Memory B cell (primary cell): ENCODE measurements at places on chromosomes 12 and 14.

DNA sequence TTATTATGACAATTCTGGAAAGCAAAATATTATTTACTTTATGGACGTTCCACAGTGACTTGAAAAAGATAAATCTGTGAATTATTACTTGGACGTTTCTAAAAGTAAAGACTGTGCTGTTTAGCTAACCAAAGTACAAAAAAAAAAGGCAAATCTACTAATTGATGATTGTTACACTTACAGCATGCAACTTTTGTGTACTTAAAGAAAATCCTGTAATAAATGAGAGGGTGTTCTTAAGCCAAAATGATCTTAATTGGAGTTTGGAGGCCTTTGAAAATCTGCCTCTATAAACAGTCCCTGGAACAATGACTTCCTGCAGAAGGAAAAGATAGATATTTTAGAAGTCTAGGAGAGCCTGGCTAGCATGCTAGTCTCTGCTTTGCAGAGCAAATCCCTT is 434.0 kb upstream of the SYT1 start:
- H3K4me1 ChIP-seq = no peaks in the 10 kb centered on the region
- H3K36me3 ChIP-seq = no peaks in the 10 kb centered on the region
- H3K4me3 ChIP-seq = no peak overlapping the region
- no peak for DNase-seq
- no peak overlapping the region for H3K27ac ChIP-seq

GRCh38 chr12:130838284-130838950 is 633 bp downstream of the STX2 start:
- no peak overlapping the region for H3K27ac ChIP-seq
- H3K4me3 ChIP-seq = peak overlapping the region; percentile 55
- H3K36me3 ChIP-seq = no peaks in the 10 kb centered on the region
- H3K4me1 ChIP-seq = peaks cover 8% of the 10 kb centered on the region
- no peak for DNase-seq
- no peaks in the 10 kb centered on the region for H3K27me3 ChIP-seq

DNA sequence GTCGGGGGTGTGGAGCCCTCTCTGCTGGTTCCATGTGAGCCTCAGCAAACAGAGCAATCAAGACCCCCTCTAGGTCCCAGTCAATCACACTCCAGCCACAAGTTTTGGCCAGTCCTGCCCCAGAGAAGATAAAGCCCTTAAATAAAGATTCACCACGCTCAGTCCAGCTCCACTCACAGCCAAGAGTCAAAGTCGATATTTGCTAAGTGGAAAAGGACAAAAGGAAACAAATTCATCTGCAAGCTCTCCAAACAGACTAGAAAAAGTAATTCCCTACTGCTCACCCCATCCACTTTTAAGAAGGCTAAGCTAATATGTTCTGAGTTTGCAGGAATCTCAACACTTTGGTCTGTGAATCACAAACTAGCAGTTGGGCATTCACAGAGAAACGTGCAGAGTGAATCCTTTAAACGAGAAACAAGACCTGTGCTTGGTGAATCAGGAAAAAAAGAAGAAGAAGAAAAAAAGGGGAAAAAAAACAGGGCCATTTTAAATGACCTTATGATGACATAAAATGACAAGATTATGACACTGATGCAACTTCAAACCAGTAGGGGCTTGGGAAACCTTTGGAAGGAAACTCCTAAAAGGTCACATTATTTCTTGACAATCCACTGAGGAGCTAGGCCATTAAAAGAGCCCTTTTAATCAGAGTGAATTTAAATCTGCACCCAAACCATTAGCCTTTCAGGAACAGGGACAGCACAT is 41.8 kb upstream of the FOXN3 start:
- no peak for DNase-seq
- H3K4me1 ChIP-seq = peaks cover 26% of the 10 kb centered on the region
- H3K4me3 ChIP-seq = no peak overlapping the region
- no peaks in the 10 kb centered on the region for H3K36me3 ChIP-seq

GRCh38 chr14:104783484-104784217 is 11.9 kb downstream of the AKT1 start:
- no peaks in the 10 kb centered on the region for H3K36me3 ChIP-seq
- H3K27me3 ChIP-seq = no peaks in the 10 kb centered on the region

- H3K4me1 ChIP-seq = peaks cover 5% of the 10 kb centered on the region
- H3K4me3 ChIP-seq = no peak overlapping the region
- no peak overlapping the region for H3K27ac ChIP-seq
- no peaks in the 10 kb centered on the region for H3K27me3 ChIP-seq
Observed at GRCh38 chr14:57317248-57317833, 48.6 kb downstream of the AP5M1 start.

DNA sequence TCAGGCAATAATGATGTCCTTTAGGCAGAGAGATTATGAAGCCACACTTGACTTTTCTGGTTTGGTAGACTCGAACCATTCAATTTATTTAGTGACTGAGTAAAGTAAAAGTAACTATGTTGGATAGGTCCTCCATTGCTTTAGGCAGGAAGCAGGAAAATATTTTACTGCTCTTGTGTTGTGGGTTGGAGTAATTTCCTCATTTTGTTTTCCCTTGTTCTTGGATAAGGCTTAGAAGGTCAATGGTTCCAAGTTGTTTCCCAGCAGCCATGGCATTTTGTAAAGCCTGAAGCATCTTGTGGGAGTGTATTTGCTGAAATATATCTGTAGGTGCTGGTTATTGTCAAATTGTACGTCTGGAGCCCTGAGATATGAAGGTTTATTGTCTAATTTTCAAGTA is 161.2 kb upstream of the SLC38A2 start:
- peaks cover 11% of the 10 kb centered on the region for H3K4me1 ChIP-seq
- H3K27me3 ChIP-seq = no peaks in the 10 kb centered on the region
- peaks cover 7% of the 10 kb centered on the region for H3K36me3 ChIP-seq
- no peak for DNase-seq
- H3K4me3 ChIP-seq = no peak overlapping the region

DNA sequence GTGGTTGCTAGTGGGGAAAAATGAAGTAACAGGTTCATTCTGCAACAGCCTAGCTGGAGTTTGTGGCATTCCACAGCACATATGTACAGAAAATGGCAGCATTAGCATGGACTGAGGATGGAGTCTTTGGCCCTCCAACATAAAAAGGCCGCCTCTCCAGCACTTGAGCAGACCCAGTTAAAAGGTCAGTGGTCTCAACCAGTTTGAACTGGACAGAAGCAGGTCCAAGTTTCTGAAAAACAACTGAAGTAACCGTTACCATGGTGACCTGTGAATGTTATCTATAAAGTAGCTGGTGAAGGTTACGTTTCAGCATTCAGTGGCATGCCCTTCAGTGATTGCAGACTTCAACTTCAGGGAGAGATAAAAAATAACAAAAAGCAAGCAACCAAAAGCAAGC is 34.1 kb upstream of the OR10AD1 start:
- DNase-seq = no peak
- H3K27me3 ChIP-seq = peaks cover 4% of the 10 kb centered on the region
- no peak overlapping the region for H3K4me3 ChIP-seq
- H3K27ac ChIP-seq = no peak overlapping the region

DNA sequence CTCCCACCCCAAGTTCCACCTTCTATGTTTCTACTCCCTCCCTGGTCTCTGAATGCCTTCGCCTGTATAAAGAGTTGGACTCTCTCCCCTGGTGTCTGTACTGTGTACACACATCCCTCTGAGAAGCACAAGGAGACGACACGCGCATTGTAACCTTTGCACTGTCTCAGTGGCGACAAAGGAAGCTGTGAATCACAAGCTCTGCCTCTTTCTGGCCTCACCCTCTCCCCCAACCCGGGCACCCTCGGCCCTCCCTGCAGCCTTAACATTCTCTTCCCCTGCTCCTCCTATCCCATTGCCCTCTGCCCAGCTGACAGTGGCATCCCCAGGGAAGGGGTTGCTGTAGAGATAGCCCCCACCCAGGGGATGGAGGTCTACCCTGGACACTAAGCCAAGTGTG is 2.5 kb upstream of the SMARCD1 start:
- H3K4me1 ChIP-seq = peaks cover 10% of the 10 kb centered on the region
- peaks cover 4% of the 10 kb centered on the region for H3K36me3 ChIP-seq
- DNase-seq = no peak
- no peak overlapping the region for H3K27ac ChIP-seq

GRCh38 chr14:80387563-80387981 is 176.3 kb upstream of the DIO2 start:
- H3K4me1 ChIP-seq = no peaks in the 10 kb centered on the region
- no peaks in the 10 kb centered on the region for H3K36me3 ChIP-seq
- DNase-seq = no peak
- no peak overlapping the region for H3K27ac ChIP-seq

DNA sequence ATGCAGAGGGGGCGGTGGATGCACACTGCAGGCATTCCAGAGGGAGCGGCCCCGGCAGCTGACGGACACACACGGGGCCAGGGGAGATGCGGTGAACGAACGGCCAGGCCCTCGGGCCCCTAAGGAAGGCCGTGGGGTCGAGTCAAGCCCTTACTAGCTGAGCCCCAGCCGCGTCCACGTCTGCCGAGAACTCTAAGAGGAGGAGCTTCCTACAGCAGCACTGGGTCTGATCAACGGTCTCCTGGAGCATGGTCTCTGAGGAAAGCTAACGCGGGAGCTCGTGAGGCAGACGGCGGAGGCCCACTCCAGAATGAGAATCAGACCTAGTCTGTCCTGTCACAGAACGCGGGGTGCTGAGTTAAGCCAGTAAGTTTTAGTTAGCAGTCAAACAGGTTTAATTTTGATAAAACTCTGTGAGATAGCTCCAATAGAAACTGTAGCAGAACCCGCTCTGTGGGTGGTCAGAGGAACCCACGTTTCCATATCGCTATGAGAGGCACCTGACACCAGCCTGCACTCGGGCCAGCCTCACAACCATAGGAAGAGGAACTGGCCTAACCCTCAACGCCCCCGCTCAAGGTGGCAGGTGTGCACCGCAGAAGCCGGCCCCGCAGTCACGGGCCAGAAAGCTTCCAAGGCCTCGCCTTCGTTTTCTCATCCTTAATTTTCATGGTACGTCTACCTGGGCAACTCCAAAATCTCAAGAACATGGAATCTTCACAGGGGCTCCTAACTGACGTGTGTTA is 55.5 kb downstream of the CDC42BPB start:
- peaks cover 23% of the 10 kb centered on the region for H3K36me3 ChIP-seq
- peak overlapping the region; percentile 83 for H3K27ac ChIP-seq
- H3K27me3 ChIP-seq = no peaks in the 10 kb centered on the region
- peaks cover 12% of the 10 kb centered on the region for H3K4me1 ChIP-seq

- no peak overlapping the region for H3K4me3 ChIP-seq
- H3K27me3 ChIP-seq = peaks cover 14% of the 10 kb centered on the region
- no peak overlapping the region for H3K27ac ChIP-seq
- DNase-seq = no peak
Observed at GRCh38 chr12:2343681-2344080, 290.9 kb downstream of the CACNA1C start.

- DNase-seq = no peak
- no peaks in the 10 kb centered on the region for H3K4me1 ChIP-seq
- H3K27me3 ChIP-seq = peaks cover 2% of the 10 kb centered on the region
- H3K4me3 ChIP-seq = no peak overlapping the region
- no peaks in the 10 kb centered on the region for H3K36me3 ChIP-seq
Observed at GRCh38 chr12:130704606-130705005, 11.5 kb downstream of the RIMBP2 start.

GRCh38 chr14:61861320-61861865 is 99.2 kb downstream of the SNAPC1 start:
- H3K36me3 ChIP-seq = no peaks in the 10 kb centered on the region
- peaks cover 3% of the 10 kb centered on the region for H3K4me1 ChIP-seq
- DNase-seq = no peak
- H3K27ac ChIP-seq = no peak overlapping the region

- no peak for DNase-seq
- H3K27me3 ChIP-seq = peaks cover 9% of the 10 kb centered on the region
- H3K27ac ChIP-seq = no peak overlapping the region
- no peaks in the 10 kb centered on the region for H3K4me1 ChIP-seq
- H3K36me3 ChIP-seq = no peaks in the 10 kb centered on the region
Observed at GRCh38 chr12:1881301-1881700, 37.2 kb downstream of the CACNA2D4 start.

- H3K4me1 ChIP-seq = peaks cover 35% of the 10 kb centered on the region
- DNase-seq = peak; percentile 90
- H3K27me3 ChIP-seq = peaks cover 13% of the 10 kb centered on the region
- H3K4me3 ChIP-seq = peak overlapping the region; percentile 79
- H3K27ac ChIP-seq = no peak overlapping the region
Observed at GRCh38 chr14:74612350-74613021, 449 bp upstream of the LTBP2 start.
